Right hindlimb (tissue), 1 donor: ENCODE measurements at places on chromosomes 7 and 10.

DNA sequence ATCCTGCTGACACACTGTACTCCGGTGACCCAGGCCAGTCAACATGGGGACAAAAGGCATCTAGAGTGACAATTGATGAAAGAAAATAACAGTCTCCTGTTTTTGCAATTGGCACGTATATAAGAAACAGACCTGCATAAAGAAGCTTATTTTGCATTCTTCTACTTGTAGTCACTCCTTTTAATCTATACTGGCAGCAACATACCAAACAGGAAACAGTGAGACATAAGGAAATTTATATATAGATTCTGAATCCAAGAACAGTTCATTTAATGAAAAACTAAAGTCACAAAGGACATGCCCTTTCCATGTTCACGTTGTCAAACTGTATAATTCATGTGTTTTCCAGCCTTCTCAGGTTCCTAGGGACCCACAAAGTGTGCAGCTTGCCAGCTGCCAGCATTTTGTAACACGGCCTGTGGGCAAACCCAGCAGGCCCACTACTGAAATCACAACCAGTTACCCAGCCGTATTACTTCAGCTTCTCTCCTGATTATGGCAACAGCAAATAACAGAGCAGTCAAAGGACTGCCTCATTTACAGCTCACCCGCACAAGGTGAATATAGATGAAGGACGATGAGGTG, 72.3 kb downstream of the AMPH start:
- DNase-seq, result no peak

- no peak for DNase-seq
These were observed 27.7 kb upstream of the MYH16 start for GRCh38 chr7:99244939-99245338.

DNA sequence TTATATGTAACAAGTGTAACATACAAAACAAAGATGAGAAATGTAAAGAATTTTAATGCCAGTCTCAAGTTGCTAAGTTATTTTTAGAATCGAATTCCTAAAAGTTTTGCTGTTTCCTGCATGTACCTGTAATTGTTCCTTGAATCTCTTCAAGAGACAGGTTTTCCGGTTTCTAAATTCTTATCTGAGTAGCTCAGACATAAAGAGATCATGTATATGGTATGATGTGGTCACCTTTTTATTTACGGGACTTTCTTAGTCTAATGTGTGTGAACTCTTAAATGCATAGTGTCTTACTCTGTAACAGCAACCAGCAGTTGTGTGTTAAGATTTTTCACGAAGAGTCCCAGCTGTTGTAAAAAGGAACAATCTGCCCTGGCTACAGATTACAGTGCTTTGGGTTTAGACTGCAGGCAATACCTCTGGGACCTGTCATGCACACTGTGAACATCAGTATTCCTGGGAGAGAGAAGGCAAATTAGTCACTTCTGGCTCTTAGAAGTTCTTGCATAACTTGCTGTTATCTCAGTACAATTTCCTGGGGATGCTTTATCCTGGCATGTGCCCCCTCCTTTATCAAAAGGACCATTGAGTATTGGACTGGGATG, 263.4 kb downstream of the BICC1 start:
- DNase-seq, result no peak

DNA sequence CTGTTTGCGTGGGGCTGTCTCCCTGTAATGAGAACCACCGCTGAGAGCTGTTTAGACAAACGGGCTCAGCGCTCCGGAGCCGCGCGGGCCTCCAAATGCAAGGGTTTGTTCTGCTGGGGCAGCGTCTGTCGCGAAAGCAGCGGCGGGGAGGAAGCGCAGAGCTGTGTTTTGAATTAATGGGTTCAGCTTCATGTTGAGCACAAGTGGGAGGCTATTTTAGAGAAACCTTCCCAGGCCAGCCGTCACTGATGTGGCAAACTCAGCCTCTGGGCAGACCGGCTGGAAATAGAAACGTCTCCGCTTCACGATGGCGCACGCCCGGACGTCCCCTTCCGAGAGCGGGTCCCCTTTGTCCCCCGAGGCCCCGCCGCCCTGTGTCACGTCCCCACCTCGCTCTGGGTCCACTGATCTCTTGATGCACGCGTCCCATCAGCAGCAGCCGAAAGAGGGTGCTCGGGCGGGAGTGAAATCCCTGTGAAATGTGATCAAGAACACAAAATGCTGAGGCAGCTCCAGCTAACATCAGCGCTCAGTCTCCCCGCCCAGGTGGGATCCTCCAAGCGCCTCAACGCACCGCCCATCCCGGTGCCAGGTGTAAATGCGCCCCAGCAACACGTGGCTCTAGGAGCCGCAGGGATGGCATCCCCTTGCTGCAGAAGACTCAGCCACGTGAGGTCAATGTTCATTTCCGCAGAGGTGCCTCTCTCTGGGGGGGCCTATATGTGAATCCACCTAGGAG, 44.9 kb downstream of the BAMBI start:
- peak; percentile 73 for DNase-seq

GRCh38 chr10:63752318-63752717, 231.1 kb downstream of the REEP3 start:
- no peak for DNase-seq

- no peak for DNase-seq
These were observed 10.6 kb downstream of the NACAD start for GRCh38 chr7:45078125-45078681.

- DNase-seq, result no peak
These were observed 597.3 kb downstream of the PTPRN2 start for GRCh38 chr7:157990226-157990880.

GRCh38 chr10:76025124-76025477, 593.7 kb downstream of the LRMDA start:
- no peak for DNase-seq

GRCh38 chr10:927131-927530, 4.4 kb downstream of the LARP4B start:
- no peak for DNase-seq

DNA sequence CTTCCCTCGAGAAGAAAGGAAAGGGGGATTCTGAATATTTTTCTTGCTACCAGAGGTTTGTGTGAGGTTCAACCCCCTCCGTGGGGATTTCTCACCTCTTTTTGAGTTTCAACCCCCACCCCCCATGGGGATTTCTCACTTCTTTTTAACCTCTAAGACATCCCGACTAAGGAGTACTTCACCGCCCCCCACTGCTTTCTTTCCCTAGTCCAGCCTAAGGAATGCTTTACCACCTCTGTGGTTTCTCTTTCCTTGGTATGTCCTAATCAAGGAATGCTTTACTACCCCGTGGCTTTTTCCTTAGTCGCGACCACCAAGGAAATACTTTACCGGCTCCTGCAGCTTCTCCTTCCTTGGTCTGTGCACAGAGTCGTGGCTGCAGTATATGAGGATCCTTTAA, 149.4 kb downstream of the LYZL1 start:
- DNase-seq, result no peak

- DNase-seq, result peak; percentile 64
These were observed 47.7 kb upstream of the FGL2 start for GRCh38 chr7:77247206-77247850.

DNA sequence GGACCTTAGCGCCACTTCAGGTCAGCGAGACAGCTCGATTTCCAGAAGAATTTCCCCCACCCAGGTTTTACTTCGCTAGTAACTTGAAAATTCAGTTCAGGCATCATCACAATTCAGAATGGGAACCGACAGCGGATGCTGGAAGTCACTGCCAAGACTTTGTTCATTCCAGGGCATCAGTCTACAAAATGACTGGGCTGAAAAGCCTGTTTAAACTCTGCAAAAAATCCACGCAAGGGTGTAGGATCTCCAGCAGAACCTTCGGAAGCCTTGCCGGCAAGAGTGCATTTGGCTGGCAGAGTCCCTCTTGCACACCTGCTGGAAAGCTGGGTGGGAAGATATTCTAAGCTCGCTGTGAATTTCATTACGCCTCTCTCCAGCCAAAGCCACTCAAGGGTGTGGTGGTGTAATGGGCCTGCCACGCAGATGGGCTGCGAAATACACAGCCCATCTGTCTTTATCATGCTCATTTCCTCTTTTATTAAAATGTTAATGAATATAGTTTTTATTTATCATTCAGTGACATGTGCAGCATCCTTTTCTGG, 672.0 kb upstream of the FOXK1 start:
- DNase-seq, result peak; percentile 64

- no peak for DNase-seq
These were observed 76.6 kb downstream of the DNAJC1 start for GRCh38 chr10:21926949-21927348.

DNA sequence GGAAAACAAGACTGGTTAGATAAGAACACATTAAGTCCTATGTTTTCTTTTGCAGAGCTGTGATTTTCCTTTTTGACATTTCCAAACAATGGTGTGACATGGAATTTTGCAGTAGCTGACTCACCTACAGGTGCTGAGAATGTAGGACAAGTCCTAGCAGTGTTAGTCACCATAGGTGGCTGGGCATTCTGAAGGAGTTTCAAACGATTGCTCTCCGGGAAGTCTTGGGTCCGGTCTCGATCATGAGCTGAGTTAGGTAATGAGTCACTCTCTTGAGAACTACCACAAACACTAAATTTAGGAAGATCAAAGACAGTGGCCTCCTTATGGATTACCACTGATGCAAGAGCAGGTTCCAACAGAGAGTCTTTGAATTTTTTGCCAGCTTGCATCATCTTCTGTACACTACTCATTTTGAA, 3.6 kb downstream of the FIGNL1 start:
- no peak for DNase-seq

DNA sequence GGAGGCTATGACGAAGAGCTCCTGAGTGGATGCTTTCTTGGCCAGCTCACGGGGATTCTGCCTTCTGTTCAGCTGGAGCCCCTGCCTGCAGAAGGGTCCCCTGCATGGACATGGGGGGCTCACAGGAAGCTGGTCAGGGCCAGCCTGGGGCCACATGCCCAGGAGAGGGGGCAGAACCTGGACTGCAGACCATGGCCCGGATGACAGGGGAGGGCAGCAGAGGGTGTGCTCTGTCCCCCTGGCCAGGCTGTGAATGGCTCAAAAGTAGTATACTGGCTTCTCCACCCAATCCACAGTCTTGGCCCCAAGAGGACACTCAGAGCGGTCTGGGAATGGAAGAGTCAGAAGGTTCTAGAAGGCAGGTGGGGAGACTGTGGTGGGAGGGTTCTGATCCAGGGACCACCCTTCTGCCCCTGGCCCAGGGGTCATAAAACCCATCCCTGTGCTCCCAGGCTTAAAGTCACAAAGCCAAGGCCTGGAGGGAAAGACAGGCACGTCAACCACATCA, 40.3 kb downstream of the PPIF start:
- no peak for DNase-seq

GRCh38 chr7:157775021-157775559, 438.3 kb downstream of the DNAJB6 start:
- DNase-seq, result no peak

- no peak for DNase-seq
These were observed 110.7 kb downstream of the PLCE1 start for GRCh38 chr10:94104316-94105000.

GRCh38 chr10:97230146-97230545, 44.4 kb upstream of the SLIT1 start:
- DNase-seq, result no peak

DNA sequence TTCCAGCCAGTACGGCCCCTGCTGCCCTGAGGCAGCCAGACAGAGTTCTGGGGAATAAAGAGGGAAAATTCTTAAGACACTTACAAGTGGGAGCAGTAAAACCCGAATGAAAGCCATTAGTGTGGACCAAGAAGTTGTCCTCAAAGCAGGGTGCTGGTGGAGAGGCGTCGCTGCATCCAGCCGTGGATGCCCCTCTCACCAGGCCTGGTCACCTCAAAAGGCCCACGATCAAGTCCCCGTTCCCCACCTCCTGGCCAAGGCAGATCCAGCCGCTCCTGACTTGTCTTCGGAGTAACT, 656 bp downstream of the VSTM4 start:
- no peak for DNase-seq
